GM23338 (cell line): ENCODE measurements at places on chromosomes 4 and X. TPM values are rescaled to one million over a fixed set of nuclear protein-coding genes. Genes with fewer than 3 reads are reported as not detected.

- no peak for DNase-seq
Observed at GRCh38 chrX:22141047-22141730, 109.1 kb downstream of the PHEX start.

The PSAPL1 gene
- not detected in 2 replicates for total RNA-seq

The ARSD gene
- 1.7 and 2.1 TPM in 2 replicates for total RNA-seq

The PLAC8 gene
- 0.83 and 1.9 TPM in 2 replicates for total RNA-seq

The CENPC gene
- total RNA-seq, result 11.8 and 24.5 TPM in 2 replicates

The FOXR2 gene
- not detected in 2 replicates for total RNA-seq

DNA sequence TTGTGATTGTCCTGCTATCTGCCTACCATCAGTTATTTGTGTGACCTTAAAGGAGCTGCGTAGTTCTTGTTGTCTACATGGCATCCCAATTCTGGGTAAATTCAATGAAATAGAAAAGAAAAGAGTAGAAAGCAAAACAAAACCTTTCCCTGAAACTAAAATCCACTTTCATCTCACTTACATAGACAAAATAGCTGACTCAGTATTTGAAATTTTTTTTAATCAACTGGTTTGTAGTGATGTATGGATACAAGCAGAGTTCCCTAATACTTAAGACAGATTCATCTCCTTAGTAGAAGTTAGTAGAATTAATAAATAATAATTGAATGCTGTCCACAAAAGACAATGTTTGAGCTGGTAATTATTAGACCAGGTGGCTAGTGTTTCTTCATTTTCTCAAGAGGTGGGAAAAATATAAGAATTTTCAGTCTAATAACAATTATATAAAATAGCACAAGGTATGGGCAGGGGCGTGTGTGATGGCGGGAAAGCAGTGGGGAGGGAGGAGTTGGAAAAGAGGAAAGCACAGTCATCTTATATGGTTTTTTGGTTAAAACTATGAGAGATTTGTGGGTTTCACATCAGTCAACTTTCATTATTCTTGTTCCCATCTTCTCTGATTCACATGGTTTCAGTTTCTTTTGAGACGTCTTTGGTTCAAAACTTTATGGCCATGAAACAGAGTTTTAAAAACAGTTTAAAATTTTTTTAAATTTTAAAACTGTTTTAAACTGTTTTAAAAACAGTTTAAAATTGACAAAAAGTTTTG is 275.2 kb downstream of the SPRY1 start:
- DNase-seq, result no peak

- no peak for DNase-seq
Observed at GRCh38 chr4:16663307-16663706, 235.1 kb downstream of the LDB2 start.

GRCh38 chr4:30754021-30754420 is 33.9 kb downstream of the PCDH7 start:
- no peak for DNase-seq

DNA sequence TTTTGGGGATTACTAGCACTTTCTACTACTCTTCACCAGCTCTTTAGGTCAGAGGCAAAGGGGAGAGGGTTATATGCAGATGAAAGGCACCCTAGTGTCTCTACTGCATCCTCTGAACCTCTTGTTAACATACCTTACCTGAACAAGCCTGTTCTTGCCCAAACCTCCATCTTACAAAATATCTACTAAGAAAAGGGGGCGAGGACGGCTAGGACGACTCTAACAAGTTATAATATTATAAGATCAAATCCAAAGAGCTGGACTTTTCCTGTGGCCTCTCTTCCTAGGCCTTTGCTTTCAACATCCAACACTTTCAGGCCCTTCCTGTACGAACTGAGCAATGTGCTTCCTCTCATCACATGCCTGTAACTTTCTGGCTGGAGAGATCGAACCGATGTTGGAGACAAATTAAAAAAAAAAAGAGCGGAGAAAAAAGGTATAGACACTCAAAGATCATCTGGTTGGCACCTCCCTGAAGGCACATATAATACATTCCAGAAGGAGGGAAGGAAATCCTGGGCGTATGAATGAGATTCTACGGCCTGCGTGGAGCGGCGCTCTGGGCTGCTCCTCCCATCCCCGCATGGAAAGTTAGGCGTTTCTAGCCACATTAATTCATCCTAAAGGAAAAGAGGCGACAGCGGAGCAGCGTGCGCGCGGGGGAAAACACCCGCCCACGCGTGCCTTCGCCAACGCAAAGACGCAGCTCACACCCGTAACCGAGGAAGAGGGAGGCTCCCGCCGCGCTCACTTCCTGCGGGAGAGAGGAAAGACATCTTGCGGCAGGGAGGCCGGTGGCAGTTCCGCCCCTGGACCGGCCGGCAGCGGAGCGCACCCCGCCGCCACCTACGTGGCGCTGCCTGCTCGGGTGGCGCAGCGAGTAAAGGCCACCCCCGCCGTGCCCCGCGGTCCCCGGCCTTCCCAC is 808 bp downstream of the PRDM5 start:
- DNase-seq, result peak; percentile 48
